ENCODE measurements at places on chromosomes 11 and 22.

DNA sequence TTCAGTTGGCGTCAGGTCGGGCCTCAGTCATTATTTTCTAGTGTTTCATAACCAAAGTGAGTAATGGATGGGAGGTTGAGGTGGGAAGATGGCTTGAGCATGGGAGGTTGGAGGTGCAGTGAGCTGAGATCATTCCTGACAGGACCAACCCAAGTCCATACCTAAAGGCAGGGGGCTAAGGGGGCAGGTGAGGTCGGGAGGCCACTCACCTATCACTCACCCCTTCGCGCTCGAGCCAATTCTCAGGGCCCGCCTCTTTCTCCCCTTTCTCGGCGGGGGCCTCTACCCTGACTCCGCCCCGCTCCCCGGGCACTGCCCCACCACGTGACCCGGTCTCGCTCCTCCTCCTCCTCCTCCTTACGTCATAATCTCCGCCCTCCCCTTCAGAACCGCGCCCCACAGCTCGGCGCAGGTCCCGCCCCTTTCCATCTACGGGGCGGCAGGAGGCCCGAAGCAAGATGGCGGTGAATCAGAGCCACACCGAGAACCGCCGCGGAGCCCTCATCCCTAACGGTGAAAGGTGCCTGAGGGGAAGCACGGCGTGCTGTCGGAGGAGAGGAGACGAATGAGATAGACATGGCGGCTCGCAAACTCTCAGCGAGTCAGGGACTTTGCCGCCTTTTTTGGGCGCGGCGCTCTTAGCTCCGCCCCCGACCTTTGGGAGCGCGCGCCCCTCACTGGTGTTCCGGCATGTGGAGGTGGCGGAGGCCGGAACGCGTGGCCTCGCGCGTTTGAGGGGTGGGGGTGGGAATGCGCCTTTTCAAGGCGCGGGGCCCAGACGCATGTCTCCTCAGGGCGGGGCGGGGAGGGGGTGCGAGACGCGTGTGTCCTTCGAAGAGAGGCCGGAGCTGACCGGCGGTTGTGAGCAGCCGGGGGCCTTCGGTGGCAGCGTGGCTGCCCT lies at the start of gene WBP2NL:
Gene WBP2NL, plus strand, starts transcription at position 428 of the 901 bp plus-strand sequence. Its CDS starts 31 bp downstream, at position 459.
- DNase-seq: peak; percentile 83

DNA sequence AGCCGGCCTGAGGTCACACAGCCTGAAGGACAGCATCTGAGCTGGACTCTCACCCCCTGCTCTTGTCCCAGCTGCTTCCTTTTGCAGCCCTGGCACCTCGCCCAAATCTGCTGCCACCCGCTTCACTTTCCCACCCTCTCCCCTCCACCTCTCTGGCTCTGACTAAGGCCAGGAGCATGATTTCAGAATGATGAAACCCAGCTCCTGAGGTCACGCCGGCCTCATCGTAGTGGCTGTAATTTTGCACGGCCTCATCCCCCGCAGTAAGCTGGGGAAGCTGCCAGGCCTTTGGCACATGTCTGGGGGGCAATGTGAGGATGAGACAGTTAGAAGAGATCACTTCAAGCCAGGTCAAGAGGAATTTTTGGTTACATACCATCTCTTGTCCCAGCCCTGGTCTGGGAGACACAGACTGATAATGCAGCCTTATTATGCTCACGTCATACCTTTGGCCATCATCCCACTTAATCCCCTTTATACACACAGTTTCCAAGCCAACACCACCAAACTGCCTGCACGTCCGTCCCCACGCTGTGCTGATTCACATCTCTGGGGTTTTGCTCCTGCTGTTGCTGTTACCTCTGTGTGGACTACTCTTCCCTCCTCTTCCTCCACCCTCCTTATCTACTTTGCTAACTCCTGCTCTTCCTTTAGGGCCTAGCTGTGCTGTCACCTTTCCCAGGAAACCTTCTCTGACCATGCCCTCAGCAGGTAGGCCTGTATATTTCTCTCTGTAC lies 58.1 kb downstream of the CHRDL2 start:
- no peak for DNase-seq

DNA sequence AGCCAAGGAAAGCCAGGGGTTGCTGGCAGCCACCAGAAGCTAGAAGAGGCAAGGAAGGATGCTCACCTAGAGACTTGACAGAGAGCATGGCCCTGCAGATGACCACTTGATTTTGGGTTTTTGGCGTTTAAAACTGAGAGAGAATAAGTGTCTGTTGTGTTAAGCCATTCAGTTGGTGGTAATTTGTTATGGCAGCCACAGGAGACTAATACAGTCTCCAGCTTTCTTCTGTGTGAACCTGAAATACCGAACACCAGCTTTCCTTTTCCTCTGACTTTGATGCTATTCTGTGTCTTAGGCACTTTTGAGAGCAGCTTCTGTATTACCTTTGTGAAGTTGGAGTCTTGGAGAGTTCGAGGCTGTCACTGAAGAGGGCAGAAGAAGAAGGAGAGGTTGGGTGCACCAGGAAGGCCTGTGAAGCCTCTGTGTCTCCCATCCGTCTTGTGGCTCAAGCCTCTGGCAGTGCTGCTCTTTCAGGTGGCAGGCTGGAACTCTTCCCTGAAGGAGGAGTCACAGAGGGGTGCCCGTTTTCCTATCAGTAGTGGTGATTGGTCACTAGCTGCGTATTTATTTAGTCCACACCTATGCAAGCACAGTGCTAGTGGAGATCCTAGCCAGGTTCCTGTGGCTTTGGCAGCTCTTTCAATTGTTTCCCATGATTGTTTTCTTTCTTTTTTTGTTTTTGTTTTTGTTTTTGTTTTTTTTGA lies 2.5 kb downstream of the TBC1D22A start:
- no peak for DNase-seq

GRCh38 chr11:123316003-123316402 lies 114.1 kb upstream of the GRAMD1B start:
- DNase-seq: no peak

GRCh38 chr11:103202048-103202651 lies 92.9 kb downstream of the DYNC2H1 start:
- no peak for DNase-seq
